Cardiac muscle cell (in vitro differentiated cells and primary cell): ENCODE measurements at places on chromosomes 6 and 20.

- no peak for DNase-seq
Observed at GRCh38 chr20:4439461-4439860, 282.2 kb upstream of the PRND start.

- no peak for DNase-seq
Observed at GRCh38 chr6:34600101-34600500, 44.0 kb upstream of the SPDEF start.

- DNase-seq: no peak
Observed at GRCh38 chr6:137581019-137581707, 87.0 kb upstream of the OLIG3 start.

DNA sequence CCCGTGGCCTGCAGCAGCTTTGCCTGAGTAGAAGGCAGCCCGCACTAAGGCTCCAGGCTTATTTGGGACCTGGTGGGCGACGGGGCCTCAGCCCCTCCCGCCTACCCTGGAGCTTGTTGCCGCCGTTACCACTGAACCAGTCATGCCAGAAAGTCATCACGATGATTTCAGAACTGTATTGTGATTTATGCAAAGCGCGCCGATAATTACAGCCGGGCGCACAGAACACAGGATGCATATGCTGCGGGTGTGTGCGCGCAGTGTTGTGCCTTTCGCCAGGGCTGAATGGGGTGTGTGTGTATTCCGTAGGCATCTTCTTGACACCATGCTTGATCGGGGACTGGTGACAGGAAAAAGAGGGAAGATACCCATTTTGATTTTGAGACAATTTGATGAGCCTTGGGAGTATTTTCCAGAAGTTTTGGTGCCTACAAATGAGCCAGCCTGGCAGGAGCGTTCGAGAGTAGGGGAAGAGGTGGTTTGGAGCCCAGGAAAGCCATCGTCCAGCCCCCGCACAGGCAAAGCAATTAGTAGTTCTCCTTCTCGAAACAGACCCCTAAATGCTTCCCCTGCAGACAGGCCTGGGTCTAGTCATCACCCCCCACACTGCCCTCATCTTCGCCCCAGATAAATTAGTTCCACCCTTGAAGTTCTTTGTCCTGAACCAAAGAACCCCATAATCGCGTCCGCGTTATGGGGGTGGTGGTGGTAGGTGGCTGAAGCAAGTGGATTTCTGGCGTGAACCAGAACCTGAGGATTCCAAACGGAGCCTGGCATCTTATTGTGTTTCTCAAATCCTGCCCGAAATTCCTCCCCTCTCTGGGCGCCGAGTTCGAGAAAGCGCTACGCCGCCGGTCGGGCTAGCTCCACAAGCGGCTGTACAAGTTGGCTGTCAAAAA is 1.9 kb upstream of the NR2E1 start:
- no peak for DNase-seq
